ENCODE measurements at places on chromosomes 6 and 20.

- no peak for DNase-seq
These were observed 226.0 kb upstream of the CDYL start for GRCh38 chr6:4550227-4550597.

GRCh38 chr20:38608188-38608587, 6.6 kb downstream of the ARHGAP40 start:
- DNase-seq: no peak

- no peak for DNase-seq
These were observed 509.3 kb upstream of the MAN1A1 start for GRCh38 chr6:119858901-119859300.

DNA sequence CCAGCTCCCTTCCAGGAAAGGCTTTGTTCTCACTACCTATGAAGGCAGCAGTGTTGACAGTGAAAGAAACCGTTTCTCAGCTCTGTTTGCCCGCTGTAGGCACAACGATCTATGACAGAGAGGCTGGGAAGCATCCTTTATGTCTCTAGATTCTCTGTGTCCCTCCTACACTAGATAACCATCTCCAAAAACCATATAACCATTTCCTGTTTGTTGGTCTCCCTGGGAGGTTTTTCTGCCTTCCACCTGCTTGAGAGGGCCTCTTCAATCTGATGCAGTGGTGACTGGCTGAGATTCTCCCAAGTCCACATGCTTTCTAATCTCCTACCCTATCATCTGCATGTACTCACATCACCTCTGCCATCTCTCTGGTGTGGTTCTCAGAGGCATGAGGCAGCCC, 32.0 kb upstream of the TMEM217 start:
- no peak for DNase-seq

DNA sequence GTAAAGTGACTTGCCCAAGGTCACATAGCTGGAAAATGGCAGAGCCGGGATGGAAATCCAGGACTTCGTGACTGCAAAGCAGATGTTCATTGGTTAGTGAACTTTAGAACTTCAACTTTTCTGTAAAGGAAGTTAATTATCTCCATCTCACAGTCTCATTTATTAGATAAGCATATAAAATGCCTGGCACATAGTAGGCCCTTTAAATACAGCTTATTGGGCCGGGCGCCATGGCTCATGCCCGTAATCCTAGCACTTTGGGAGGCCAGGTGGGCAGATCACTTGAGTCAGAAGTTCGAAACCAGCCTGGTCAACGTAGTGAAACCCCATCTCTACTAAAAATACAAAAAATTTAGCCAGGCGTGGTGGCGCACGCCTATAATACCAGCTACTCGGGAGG, 1.7 kb upstream of the MMP9 start:
- no peak for DNase-seq

DNA sequence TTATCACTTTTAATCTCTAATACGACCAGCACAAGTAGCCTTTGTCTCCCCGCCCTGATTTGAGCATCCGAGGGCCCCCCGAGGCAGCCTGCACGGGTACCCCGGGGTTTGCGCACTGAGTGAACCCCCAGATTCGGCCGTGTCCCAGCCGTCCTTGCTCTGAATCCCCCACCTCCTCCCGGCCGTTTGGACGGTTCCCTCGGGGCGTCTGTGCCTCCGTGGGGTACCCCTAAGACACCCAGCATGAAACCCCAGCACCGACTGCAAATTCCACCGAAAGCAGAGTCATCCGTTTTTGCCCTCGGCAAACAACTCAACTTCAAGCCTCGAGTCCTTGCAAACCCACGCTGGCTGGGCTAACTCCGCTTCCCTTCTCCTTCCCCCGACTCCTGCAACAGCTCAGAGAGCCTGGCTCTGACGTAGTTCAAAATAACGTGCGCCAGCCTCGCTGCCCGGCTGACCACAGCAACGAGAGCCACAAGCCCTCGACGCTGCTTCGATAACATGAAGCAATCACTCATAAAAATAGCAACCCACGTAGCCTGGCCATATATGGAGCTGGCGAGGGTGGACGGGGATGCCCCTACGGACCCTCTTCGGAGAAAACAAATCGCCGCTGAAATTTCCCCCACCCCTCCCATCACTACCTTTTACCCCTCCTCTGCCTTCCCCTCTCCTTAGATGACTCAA, 764 bp upstream of the SNAP25 start:
- peak; percentile 58 for DNase-seq

GRCh38 chr6:35587167-35587566, 74.5 kb upstream of the TULP1 start:
- DNase-seq: no peak

GRCh38 chr6:135631821-135632220, 134.3 kb upstream of the AHI1 start:
- DNase-seq: no peak

GRCh38 chr20:47703748-47704147, 81.5 kb downstream of the SULF2 start:
- DNase-seq: no peak

GRCh38 chr6:119428633-119429032, 79.1 kb upstream of the MAN1A1 start:
- DNase-seq: no peak

DNA sequence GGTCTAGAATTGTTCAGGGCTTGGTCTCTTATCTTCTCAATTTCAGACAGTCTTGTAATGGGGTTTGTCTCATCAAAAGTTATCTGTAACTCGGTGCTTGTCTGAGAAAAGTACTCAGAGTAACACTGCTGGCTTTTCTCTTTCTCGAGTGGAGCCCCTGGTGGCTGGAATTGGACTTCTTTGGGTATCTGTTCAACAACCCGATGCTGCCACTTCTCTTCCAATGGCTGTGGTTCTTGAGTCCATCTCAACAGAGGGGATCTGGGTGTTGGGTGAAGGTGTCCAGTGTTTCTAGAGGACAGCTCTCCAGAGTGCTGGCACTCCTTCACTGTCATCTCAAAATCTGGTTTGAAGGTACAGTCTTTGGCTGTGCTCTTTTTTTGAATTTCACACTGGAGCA, 24.6 kb downstream of the DST start:
- no peak for DNase-seq

GRCh38 chr6:83917001-83917400, 57.5 kb downstream of the CYB5R4 start:
- no peak for DNase-seq

DNA sequence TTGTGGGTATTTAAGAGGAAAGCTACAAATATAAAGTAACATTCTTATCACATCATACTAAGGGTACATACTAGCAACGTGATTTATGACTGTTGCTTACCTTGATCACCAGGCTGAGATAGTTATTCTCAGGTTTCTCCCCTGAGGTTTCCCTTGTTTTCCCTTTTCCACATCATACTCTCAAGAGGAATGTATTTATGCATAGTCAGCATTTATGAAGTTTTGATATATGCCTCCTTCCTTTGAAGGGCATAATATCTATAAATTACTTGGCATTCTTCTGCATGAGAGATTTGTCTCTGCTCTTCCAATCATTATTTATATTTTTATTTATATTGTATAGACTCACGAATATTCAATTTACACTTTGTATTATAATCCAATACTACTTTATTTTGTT, 726.7 kb upstream of the ADGRB3 start:
- no peak for DNase-seq

GRCh38 chr6:22132656-22133055, 164.2 kb downstream of the PRL start:
- DNase-seq: no peak

GRCh38 chr6:14440215-14440910, 322.8 kb downstream of the CD83 start:
- no peak for DNase-seq

GRCh38 chr20:25254571-25254970, 6.7 kb downstream of the PYGB start:
- no peak for DNase-seq

GRCh38 chr6:159505140-159505922, 187.7 kb downstream of the SOD2 start:
- no peak for DNase-seq

DNA sequence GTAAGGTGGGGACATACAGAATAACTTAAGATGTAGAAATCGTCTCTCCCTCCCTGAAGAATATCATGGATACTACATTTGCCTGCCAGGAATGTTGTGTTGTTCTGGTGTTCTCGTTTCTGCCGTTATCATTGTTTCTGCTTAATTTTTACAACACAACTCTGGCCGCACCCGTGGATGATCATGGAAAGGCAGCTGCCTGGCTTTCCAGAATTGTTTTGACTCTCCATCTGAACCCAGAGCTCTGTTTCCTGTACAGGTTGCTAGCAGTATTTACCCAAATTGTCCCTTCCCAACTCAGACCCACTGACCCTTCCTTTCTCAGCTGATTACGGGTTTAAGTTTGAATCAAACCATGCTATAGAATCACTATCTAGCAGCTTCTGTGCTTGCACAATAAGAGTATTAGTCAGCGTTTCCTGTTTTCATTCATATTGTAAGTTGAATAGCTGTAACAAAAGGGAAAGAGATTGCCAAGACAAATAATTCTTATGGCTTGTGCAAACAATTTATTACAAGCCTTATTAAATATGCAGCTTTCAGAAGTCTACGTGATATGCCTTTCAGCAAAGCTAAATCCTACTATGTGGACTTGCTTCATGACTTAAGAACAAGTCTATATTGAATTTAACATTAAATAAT, 139.0 kb downstream of the MTHFD1L start:
- no peak for DNase-seq

GRCh38 chr20:48131581-48131980, 346.3 kb upstream of the SULF2 start:
- DNase-seq: no peak

DNA sequence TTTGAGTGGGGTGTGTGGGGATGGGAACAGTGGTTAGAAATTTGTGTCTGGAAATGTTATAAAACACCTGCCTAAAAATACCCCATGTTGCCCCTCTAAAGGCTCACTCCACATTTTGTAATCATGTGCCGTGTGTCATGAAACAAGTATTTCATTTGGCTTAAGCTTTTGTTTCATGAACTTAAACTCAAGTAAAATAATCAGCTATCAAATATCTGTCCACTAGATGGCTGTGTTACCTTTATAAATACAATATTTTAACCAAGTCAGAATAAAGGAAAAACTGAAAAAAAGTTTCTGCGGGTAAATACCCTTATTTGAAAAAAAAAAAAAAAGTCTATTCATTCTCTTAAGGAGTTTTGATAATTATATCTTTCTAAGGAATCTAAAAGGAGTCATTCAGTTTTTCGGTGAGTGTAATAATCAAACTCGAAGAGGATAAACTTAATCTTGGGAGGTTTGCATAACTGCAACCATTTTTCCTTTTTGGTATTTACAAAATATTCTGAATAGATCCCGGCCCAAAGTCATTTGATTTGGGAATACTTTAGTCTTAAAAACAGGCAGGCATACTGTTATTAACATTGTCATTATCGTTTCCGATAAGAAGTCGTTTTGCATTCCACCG, 29.9 kb upstream of the MTRF1L start:
- no peak for DNase-seq

GRCh38 chr20:43766385-43766784, 39.6 kb upstream of the GTSF1L start:
- DNase-seq: no peak

DNA sequence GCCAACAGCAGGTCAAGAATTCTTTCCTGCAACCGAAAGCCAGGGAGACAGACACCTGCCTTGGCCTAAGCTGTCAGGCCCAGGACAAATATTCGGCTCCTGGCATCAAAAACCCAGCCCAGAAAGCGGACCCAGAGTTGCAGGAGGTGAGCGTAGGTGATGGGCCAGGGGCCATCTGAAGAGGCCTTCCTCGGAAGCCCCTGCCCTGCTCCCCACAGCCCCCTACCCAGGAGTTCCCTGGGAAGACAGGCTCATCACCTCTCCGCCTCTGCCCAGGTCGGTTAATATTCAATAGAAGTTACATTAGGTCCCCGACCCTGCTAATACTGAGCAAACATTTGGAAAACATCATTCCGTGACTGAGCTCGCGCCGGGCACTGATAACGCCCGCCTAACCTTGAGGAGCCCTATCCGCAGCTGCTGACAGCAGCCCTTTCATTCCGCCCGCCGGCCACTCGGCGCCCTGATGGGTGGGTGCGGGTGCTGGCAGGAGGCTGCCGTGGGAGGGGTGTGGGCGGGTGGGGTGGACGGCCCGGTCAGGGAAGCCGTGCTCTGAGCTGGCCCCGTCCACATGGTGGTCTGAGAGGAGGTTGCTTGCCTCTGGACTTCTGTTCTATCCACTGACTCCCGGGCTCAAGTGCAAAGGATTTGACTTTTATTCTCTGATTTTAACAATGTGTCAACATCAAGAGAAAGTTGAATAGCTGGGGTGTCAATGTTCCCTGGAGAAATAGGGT, 55.7 kb downstream of the HNF4A start:
- DNase-seq: no peak

GRCh38 chr6:81847866-81848265, 95.4 kb upstream of the TENT5A start:
- no peak for DNase-seq

DNA sequence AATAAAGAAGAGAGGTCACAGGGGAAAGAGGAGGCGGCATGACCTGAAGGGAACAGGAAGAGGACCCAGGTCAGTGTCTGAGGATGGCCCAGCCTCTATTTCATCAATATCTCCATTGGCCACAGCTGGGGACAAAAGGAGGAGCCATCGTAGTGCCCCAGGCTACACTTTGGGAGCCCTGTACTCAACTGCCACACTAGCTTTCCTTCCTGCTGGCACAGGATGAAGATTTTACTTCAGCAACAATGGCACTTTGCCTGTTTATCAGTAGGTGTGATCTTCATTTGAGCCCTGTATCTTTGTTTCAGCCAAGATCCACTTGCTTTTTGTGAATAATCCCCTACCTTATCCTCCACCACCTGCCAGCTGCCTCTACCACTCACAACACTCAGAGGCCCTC, 35.4 kb upstream of the RCAN2 start:
- no peak for DNase-seq

DNA sequence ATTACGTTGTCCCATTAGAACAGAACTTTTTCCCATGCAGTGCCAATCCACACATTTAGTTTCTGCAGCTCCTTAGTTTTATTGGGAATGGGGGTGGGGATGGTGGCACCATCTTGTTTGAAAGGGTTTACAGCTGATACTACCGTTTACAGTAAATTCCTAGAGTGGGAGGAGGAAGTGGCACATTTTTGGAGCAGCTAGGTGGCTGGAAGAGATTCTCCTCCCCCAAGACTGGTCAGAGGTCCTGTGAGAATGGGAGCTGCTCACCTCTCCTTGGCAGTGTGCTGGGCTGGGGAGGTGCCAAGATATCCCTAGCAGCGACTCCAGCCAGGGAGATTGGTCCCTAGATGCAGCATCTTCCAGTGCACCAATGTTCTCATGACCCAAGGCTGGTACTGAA, 12.4 kb upstream of the CCN6 start:
- DNase-seq: no peak

DNA sequence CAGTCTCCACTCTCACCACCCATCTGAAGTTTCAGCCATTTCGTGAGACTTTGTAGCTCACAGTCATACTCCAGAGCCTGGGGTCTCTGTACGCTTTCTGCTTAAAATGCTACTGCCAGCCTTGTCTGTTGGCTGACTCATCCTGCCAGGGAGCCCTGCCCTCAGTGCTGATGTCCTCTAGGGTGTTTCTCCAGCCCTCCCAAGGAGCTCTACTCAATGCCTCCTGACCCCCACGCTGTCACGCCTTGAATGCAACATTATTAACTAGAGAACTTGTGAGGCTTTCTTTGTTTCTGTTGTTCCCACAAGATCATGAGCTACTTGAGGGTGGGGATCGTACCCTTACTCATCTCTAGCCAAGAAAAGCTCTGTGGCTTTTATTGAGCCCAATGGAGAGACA, 20.1 kb downstream of the KIF16B start:
- DNase-seq: no peak

- no peak for DNase-seq
These were observed 236.0 kb upstream of the ECI2 start for GRCh38 chr6:4371207-4371921.

- DNase-seq: no peak
These were observed 263.0 kb upstream of the PLCB4 start for GRCh38 chr20:8805737-8806442.
